ENCODE measurements at places on chromosomes 11 and 22. TPM values are rescaled to one million over a fixed set of nuclear protein-coding genes. Genes with fewer than 3 reads are reported as not detected.

Gene RIMBP3B
- polyA plus RNA-seq = not detected

Gene APOA1
- 5.9 TPM for polyA plus RNA-seq

Gene ACCS
- polyA plus RNA-seq = 84.7 TPM

Gene OR4A16
- polyA plus RNA-seq = not detected

Gene ETS1
- 127 TPM for polyA plus RNA-seq

Gene KDM4D
- polyA plus RNA-seq = 2.1 TPM

Gene LRRC75B
- polyA plus RNA-seq = 25.8 TPM

Gene DENND6B
- 15.2 TPM for polyA plus RNA-seq

Gene OR56A1
- polyA plus RNA-seq = not detected

Gene CRYAB
- polyA plus RNA-seq = 35.0 TPM

Gene NDUFA6
- polyA plus RNA-seq = 86.4 TPM

Gene MMP8
- polyA plus RNA-seq = not detected

Gene FAM89B
- 35.1 TPM for polyA plus RNA-seq

Gene SYTL2
- polyA plus RNA-seq = 58.6 TPM

Gene LAMTOR1
- 104 TPM for polyA plus RNA-seq

Gene OR2AT4
- polyA plus RNA-seq = 0.08 TPM

Gene ARL2
- 48.4 TPM for polyA plus RNA-seq

Gene LRRN4CL
- polyA plus RNA-seq = 0.66 TPM

Gene MS4A15
- not detected for polyA plus RNA-seq

Gene OR2AG1
- polyA plus RNA-seq = 0.06 TPM

Gene OR4C6
- not detected for polyA plus RNA-seq

Gene FOLR2
- 20.4 TPM for polyA plus RNA-seq

Gene TMEM132A
- 67.8 TPM for polyA plus RNA-seq

Gene DEFB108B
- not detected for polyA plus RNA-seq

Gene TMEM191B
- polyA plus RNA-seq = 3.9 TPM

Gene IL10RA
- polyA plus RNA-seq = 6.5 TPM

Gene OR10A2
- polyA plus RNA-seq = 0.06 TPM

Gene TRPM5
- 0.31 TPM for polyA plus RNA-seq

Gene MMP26
- polyA plus RNA-seq = not detected

Gene NCAM1
- 39.5 TPM for polyA plus RNA-seq

Gene TIGD3
- polyA plus RNA-seq = 0.39 TPM

Gene PRRG4
- 2.3 TPM for polyA plus RNA-seq

Gene SLC16A8
- 1.6 TPM for polyA plus RNA-seq

Gene SLC22A8
- polyA plus RNA-seq = 0.21 TPM

All from left lung (tissue), 14 donors.